ENCODE measurements at places on chromosomes 4 and X.

DNA sequence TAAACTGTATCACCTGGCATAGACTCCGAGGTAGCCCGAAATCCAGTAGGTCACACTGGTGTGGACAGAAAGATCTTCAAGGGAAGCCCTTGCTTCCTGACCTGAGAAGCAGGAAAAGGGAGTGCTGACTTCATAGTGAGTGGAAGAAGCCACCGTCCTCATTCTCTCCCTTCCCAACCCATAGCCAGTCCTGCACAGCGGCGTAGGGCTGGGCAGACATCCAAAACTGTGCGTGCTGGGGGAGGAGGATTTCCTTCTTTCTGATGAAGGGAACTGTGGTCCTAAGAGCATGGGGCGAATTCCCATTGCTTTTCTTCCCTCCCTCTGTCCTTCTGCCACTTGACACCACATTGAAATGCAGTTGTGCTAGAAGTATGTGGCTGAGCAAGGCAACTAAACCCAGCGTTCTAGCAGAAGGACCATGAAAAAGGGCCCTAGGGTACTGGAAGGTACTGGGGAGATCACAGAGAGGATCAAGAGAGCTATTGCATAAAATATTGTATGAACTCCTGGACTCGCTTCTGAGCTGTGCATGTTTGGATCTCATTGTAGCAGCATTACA, 66.9 kb downstream of the STOX2 start:
- no peak for DNase-seq

GRCh38 chr4:150248181-150248580, 169.9 kb downstream of the DCLK2 start:
- no peak for DNase-seq

GRCh38 chr4:59200992-59201391, 1999.1 kb upstream of the ADGRL3 start:
- DNase-seq = no peak

- DNase-seq = no peak
Measured at GRCh38 chrX:97159916-97160800, 276.4 kb downstream of the RPA4 start.

GRCh38 chr4:181138116-181138515, 1105.1 kb upstream of the TENM3 start:
- no peak for DNase-seq

DNA sequence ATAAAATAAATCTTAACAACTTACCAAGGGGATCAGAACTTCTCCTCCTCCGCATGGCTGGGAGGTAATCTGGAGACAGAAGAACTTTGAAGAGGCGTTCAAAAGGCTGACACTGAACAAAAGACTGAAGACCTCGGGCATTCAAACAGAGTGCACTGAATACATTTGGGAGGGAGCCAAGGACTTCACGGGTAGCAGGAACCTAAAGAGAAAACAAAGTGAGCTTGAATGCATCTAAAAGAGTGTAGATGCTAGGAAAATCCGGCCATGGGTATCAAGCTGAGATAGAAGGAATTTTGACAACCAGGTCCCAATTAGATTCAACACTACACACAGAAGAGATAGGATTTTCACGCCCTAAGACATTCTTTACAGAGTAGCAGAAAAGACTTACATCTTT, 69.6 kb downstream of the HUWE1 start:
- DNase-seq = no peak

DNA sequence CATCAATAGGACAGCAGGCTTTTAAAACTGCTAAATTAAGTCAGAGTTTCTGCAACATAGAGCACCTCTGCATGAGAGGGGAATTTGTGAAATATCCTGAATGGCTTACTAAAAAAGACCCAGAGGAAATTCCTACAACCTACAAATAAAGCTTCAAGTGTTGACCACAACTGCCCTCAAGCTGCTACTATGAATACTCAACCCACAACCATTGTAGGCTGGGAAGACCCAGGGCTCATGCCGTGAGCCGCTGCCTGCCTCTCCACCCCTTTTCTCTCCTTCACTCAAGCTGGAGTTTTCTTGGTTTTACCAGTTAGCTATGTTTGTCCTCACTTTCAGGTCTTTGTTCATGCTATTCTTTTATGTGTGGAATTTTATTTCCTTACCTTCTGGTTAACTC, 151.6 kb downstream of the EMCN start:
- DNase-seq = no peak

- DNase-seq = no peak
Measured at GRCh38 chr4:17630228-17630627, 15.8 kb downstream of the MED28 start.

GRCh38 chr4:64715741-64716140, 306.5 kb upstream of the TECRL start:
- no peak for DNase-seq

Data from activated T-helper 9 cell treated with anti-CD3 and anti-CD28 coated beads, Interleukin-2, amount 50 U/mL, for 16 hours (primary cell).